A549 treated with AZD2906 at 1 μM for 4 hours (cell line): ENCODE measurements at places on chromosomes 7 and 10. TPM values are rescaled to one million over a fixed set of nuclear protein-coding genes. Genes with fewer than 3 reads are reported as not detected.

NUTM2E gene
- 0.34 to 0.51 TPM (median 0.43 TPM) in 5 replicates for total RNA-seq

TMEM196 gene
- total RNA-seq, result not detected in 5 replicates

TCAF2 gene
- 1.2 to 1.5 TPM (median 1.4 TPM) in 5 replicates for total RNA-seq

CNTNAP2 gene
- total RNA-seq, result 0.02 to 0.05 TPM (median 0.02 TPM) in 4 of 5 replicates, not detected in the other

SPRN gene
- total RNA-seq, result 0.30 to 0.39 TPM (median 0.32 TPM) in 5 replicates
